ENCODE measurements at places on chromosomes 4 and X.

- DNase-seq, result no peak
Observed at GRCh38 chr4:118741301-118741855, 56.2 kb downstream of the METTL14 start.

DNA sequence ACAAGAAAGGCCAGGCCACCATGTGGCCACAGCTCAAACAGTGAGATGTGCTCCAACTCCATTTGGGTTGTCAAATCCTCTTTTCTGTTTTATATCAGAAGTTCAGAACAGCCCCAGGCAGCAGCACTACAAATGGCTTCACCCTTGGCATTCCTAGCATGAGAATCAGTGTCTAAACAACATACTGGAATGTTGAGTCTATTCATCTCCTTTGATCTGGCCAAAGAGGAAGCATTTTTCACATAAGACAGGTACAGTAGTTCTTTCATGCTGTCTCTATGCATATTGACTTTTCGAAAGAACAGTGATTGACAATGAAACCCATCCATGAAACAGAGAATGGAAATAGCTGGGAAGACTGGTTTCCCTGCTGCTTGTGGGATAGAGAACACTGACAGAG is 289.5 kb downstream of the USP46 start:
- no peak for DNase-seq

GRCh38 chr4:26570596-26570995 is 13.3 kb upstream of the TBC1D19 start:
- no peak for DNase-seq

DNA sequence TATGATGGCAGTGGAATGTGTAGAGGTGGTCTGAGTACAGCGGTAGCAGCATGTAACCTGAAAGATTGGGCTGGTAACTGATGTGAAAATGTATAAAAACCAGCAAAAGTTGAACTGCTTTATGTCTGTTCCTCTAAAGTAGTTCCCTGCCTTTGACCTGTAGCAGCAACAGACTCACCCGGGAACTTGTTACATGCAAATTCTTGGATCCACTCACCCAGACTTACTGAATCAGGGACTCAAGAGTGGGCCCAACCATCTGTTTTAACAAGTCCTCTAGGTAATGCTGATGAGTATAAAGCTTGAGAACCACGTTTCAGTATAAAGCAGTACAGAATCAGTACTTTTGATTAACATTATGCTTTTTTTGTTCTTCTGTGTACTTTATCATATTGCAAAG is 84.7 kb downstream of the RAP1GDS1 start:
- DNase-seq, result no peak

- no peak for DNase-seq
Observed at GRCh38 chrX:48665991-48666390, 17.6 kb upstream of the WAS start.

DNA sequence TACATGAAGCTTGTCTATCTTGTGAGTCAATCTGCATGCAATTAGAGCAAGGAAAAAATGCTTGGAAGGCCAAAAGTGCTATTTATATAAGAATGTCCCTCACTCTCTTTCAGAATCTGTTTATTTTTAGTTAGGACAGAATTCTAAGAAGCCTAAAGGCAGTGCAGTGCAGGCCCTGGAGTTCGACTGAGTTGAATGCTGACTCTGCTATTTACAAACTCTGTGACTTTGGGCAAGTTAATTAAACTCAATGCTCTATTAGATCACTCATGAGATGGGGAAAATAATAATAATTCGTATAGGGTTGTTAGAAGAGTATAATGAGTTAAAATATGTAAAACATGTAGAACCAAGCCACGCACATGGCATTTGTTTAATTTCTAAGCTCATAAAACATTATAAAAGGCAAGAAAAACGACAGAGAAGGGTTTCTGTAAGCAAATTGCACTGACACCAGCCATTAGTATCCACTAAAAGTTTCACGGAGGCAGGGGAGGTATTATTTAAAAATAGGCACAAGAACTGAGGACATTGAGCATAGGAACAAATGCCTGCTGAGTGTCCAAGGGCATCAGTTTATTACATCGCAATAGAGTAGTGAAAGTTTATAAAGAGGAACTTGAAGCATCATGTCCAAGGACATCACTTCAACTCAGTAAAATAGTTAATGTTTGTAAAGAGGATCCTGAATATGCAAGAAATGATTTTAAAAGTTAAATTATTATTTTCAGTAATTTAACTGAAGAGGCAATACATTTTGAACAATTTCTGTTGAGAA is 115.0 kb upstream of the INPP4B start:
- DNase-seq, result no peak

GRCh38 chr4:53804719-53805118 is 213.4 kb upstream of the LNX1 start:
- DNase-seq, result no peak

- DNase-seq, result no peak
Observed at GRCh38 chr4:95388911-95389310, 159.9 kb downstream of the UNC5C start.
